NCI-H526 treated with DMSO at 0.1 percent for 48 hours (cell line): ENCODE measurements at places on chromosomes 4 and X.

DNA sequence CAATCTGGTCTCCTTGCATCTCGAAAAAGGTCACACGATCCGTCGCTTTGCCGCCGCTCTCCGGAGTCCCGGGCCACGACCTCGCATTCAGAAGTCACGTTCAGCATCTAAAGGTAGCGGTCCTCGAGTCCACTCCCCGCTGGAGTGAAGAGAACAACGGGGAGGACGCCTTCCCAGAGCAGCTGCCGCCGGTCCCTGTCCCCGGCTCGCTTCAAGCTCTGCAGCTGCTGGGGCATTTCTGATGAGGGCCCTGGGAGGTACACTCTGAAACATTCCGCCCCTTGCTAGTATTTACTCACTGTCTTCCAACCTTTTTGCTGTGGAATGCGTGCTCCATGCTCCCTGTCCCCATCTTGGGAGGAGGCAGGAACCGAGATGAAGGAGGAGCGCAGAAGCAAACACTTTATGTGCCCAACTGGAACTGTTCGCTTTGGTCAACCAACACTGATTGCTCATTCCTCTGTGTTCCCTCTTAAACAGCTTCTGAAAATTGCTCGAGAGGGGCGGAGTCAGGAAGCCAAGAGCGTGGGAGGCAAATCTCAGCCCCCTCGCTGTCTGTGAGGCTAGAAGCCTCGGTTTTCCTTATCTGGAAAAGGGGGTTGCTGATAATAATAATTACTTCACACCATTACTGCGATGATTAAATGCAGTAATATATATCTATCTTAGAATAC is 6.4 kb upstream of the VAMP7 start:
- DNase-seq = no peak

GRCh38 chrX:14802943-14803710 is 69.7 kb downstream of the FANCB start:
- DNase-seq = no peak

DNA sequence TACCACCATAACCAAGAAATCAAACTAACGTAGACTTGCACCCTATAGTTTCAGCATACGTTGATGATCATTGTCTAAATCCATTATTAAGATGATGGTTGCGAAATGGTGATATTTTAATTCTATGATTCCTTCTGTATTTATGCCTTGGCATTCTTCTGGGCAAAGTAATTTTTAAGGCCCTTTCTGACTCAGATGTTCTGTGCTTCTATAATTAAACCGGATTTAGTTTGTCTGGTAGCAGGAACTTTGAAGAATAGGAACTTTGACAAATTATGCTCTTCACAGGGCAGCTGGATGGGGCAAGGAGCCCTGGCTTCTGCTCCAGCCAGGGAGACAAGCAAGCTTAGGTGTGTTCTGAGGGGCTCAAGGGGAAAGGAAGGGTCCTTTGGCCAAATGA is 23.8 kb upstream of the PLAC1 start:
- no peak for DNase-seq

- peak; percentile 30 for DNase-seq
Measured at GRCh38 chr4:154503598-154503997, 12.0 kb upstream of the DCHS2 start.

DNA sequence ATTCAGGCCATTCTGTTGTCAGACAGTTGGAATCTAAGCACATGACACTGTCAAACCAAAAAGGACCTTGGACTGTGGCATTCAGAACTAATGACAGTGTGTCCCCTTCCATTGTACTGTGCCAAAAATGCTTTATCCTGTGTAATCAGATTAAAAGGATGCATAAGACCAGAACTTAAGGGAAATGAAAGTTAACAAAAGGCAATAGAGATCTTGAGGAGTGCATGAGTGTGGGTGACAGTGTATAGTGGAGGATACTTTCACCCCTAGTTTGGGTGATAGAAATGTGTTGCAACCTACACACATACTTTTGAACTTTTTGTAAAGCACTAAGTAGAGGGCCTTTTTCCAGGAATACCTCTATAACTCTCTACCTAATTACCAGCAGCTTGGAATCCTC is 4.5 kb downstream of the CYSLTR1 start:
- no peak for DNase-seq

DNA sequence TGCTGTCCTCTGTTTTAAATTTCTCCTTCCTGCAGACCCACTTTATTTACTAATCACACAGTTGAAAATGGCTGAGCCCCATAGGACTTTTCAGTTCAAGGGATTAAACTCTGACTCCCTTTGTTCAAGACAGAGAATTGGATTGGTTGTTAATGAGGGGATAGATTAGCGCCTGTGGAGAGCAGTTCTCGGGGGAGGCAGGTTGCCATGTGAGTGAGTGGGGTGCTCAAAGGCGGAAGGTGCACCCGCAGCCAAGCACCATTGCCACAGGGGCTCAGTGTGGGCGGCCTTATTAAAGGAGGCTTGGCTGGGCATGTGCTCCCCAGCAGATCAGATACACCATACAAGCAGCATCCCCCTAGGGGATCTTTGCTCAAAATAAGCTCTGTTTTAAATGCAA is 7.9 kb upstream of the CBR4 start:
- no peak for DNase-seq

- no peak for DNase-seq
Measured at GRCh38 chr4:67725981-67726380, 25.0 kb upstream of the UBA6 start.

DNA sequence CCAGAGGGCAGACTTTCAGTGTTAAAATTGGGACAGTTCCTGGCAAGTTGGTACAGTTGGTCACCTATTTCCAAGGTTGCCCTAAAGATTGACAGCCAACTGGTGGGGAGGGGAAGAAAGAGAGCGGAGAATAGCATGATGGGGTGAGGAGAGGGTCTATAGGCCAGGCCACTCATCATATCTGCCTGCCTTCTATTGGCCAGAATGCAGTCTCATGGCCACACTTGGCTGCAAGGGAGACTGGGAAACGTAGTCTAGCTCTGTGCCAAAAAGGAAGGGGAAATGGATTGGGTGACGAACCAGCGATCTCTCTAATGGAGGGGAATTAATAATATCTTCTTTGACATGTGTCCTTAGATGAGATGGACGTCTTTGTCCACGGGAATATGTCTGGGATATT is 197.4 kb upstream of the ATP6AP2 start:
- DNase-seq = no peak

- no peak for DNase-seq
Measured at GRCh38 chr4:26732356-26732755, 128.3 kb upstream of the STIM2 start.

GRCh38 chr4:150342945-150343344 is 239.0 kb upstream of the MAB21L2 start:
- DNase-seq = no peak

DNA sequence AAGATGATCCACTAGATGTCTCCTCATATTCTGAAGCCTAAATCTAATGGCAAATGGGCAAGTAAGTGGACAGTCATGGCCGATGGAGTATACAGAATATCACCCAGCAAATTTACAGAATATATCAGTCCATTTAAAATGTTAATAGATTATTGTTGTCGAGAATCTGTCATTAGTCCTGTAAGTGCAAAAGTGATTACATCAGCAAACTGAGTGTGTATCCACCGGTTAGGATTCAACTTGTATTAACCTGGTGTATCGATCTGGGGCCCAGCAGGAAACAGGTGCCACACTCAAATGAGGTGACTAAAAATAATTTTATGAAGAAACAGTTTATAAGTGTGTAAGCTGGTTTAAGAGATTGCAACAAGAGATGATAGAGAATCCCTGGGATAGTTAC is 367.9 kb upstream of the FAM47C start:
- no peak for DNase-seq

DNA sequence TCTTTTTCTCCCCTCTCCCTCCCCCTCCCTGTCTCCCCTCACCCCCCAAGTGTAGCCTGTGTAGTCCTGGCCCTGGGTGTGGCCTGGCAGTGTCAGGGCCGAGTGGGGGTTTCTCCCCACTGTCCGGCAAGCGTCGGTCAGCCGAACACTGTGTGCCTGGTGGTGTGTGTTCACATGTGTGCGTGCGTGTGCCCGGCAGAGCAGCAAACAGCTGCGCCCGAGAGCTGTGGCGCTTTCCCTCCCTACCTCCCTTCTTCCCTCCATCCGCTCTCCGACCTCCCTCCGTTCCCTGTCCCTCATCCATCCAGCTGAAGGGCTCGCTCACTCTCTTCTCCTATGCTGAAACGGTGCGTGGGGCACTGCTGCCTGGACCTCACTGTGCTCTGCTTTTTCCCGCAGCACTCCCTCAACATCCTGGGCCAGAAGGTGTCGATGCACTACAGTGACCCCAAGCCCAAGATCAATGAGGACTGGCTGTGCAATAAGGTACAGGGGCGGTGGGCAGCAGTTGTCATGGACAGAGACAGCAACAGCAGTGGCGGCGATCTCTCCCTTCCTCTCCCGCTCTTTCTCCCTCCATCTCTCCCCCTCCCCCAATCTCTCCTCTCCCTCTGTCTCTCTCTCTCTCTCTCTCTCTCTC is 17.4 kb upstream of the UBA1 start:
- no peak for DNase-seq

- no peak for DNase-seq
Measured at GRCh38 chr4:110902500-110902899, 279.6 kb upstream of the PITX2 start.

GRCh38 chr4:2977211-2978088 is 14.1 kb downstream of the GRK4 start:
- no peak for DNase-seq

DNA sequence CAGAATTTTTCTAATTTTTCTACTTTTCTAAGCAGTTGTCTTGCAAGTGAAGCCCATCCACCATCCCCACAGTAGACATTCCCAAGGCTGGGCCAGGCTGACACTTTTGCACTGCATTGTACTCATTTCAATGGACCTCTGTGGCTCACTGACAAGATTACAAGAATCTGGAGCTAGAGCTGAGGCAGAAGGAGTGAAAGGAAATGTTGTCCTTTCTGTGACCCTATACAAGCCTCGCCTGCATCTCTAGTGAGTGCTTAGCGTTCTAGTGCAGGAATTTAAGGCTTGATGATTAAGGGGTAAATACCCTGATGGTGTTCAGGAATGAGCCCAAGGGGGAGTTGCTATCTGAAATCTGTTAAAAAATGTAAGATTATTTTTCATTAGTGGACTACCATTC is 6.3 kb downstream of the MAGED1 start:
- DNase-seq = no peak

GRCh38 chrX:104523858-104524257 is 42.1 kb upstream of the IL1RAPL2 start:
- DNase-seq = no peak

GRCh38 chr4:95643627-95644026 is 94.9 kb upstream of the UNC5C start:
- no peak for DNase-seq

DNA sequence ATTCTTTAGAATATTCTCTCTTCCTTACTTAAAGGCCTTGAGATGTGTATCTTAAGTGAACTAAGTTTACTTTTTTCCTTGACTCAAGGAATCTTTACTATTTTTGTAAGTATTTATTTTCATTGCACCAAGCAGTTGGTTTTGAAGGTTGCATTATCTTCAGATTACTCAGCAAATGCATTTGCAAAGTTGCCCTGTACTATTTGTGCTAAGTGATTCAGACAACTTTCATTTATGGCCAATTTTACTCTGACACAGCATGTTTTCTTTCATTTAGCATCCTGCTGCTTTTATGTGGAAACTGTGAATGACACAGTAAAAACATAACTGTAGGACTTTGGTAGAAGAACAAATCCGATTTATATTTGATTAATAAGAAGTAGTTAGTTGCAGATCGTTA is 191.0 kb downstream of the CCSER1 start:
- DNase-seq = no peak

GRCh38 chrX:152817078-152817764 is 13.3 kb downstream of the CETN2 start:
- DNase-seq = peak; percentile 1
